ENCODE measurements at places on chromosomes 16 and 17.

DNA sequence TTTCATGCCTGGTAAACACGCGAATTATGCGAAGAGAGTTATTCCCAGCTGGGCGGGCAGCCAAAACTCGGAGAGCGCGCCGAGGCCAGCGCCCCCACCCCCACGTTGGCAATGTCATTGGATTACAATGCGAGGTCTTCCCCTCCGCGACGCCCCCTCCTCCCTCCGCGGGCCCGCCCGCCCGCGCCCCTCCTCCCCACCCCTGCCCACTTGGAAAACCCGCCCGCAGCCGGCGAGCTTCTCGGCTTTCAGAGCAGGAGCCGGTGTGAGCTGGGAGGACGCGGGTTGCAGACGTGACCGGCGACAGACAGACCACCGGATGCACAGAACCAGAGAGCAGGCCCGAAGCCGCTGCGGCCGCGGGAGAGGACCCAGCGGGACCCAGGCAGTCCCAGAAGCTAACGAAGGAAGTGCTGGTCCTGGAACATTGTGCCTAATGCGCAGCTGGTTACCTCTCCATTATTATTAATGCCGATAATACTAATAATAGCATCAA, 4.0 kb downstream of the NOG start:
- DNase-seq: no peak

DNA sequence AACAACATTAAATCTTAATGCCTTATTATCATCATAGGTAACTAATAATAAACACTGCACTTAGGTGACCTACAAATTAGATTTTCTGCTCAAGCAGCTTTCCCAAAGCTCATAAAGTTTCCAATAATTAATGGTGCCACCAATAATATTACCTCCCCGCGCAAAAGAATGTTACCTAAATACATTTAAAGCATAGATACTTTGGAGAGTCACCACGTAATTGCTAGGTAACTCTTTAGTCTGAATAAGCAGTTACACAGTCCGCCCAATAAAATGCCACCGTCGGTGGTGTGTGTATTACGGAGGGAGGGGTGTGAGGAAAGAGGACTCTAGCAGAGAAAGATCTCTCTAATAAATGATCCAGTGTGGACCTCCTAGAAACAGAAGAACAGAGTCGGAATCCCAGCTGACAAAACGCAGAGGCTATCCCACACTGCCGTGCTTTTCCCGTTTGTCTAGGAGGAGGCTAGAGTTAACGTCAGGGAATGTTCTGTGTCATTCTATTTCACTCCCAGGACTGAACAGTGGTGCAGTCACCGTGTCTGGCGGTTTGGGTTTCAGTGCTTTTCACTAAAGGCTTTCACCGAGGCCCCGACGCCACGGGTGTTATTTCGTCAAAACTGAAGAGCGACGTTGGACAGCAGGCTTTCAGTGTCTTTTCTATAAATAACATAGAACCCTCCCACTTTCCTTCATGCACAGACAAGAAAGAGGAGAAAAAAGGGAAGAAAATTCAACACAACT, 630 bp downstream of the RNFT1 start:
- DNase-seq: peak; percentile 76

DNA sequence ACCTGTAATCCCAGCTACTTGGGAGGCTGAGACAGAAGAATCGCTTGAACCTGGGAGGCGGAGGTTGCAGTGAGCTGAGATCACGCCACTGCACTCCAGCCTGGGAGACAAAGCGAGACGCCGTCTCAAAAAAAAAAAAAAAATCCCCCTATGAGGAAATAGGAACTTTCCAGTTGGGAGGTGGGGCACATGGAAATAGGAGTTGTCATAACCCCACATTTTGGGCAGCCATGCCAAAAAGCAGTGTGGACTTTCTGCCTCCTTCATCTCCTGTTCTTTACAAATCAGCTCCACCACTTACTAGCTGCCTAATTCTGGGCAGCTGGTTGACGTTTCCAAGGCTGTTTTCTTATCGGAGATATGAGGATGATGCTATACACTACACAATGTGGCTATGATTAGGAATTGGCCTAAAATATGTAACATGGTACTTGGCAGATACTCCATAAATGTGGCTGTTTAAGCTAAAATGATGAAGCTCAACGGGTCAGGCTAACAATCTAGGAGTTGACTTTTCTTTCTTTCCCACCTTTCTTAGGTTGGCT, 21.5 kb upstream of the CCL5 start:
- no peak for DNase-seq

- no peak for DNase-seq
Observed at GRCh38 chr17:64614266-64615027, 47.7 kb downstream of the SMURF2 start.

GRCh38 chr16:67942510-67943255, 1.2 kb downstream of the LCAT start:
- DNase-seq: no peak

DNA sequence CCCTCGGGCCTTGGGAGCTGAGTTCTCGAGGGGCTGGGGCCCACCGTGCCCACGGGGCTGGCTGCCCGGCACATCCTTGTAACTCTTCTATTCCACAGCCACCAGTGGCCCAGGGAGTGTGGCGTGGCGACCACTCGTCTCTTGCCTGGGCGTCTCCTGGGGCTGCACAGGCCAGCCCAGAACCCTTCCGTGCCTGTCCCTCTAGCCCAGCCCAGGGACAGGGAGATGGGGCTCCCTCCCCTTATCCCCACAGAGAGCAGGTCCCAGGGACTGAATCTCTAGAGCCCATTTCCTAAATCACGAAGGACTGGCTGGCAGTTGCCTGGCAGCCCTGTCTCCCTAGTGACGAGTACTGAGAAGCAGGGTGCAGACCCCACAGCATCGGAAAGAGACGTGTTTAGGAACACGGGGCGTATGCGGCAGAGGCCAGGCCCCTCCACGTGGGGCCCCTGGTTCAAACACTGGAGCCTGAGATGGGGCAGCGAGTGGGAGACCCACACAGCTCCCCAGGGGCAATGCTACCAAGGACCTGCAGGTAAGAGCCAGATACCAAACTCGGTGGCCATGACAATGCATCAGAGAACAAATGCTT, 51.0 kb downstream of the TIMM22 start:
- DNase-seq: no peak

- peak; percentile 33 for DNase-seq
Observed at GRCh38 chr16:48102083-48103008, 53.4 kb downstream of the ABCC12 start.
